ENCODE measurements at places on chromosomes 7 and 10.

- no peak for DNase-seq
These were observed 42.8 kb downstream of the CTTNBP2 start for GRCh38 chr7:117830422-117830954.

GRCh38 chr7:25780904-25781303 is 371.1 kb upstream of the NFE2L3 start:
- DNase-seq, result no peak

DNA sequence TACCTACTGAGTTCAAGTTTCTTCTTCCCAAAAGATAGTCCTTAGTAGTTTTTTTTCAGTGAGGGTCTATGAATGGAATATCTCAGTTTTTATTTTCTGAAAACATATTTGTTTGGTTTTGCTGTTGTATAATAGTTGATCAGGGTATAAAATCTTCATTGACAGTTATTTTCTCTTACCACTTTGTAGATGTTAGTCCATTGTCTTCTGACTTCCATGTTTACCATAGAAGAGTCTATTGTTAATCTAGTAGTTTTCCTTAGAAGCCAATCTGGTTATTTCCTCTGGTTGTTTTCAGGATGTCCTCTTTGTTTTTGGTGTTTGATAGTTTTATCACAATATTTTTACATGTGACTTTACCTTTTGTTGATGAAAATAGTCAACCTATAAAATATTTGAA is 5.5 kb upstream of the ZNF777 start:
- DNase-seq, result no peak

DNA sequence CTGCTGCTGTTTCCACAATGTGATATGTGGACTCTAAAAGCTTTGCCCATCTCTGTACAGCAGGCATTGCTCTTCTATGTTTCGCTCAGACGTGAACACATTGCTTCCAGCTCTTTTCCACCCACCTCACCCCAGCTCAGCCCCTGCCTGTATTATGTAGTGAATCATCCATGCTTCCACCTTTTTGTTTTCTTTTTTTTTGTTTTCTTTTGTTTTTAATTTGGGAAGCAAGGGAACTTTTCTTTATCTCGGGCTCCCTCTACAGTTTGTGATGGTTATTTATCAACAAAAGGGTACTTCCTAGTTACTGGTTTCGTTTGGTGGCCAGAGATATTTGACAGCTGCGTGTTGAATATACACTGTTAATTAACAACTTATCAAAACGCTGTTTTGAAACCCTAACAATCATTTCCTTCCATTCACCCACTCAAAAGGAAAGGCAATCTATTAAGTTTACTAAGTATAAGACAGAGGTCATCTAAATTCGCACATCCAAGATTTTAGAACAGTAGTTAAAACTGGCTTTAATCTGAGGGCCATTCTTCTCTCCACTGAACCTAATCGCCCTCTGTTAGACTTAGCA is 127.9 kb upstream of the STK17A start:
- peak; percentile 20 for DNase-seq

DNA sequence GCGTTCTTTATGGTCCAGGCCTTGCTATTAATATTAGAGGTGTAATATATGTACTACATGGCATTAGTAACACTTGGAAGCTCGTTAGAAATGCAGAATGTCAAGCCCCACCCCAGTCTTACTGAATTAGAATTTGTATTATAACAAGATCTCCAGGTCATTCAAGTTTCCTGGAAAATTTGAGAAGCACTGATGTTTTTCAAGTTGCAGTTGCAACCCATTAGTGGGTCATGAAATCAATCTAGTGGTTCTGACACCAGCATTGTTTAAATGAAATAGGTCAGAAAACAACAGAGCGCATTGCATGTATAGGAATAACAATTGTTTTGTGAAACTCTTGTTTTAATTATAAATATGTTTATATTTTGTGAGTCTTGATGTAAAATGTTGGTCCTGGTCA is 28.8 kb upstream of the MICU1 start:
- DNase-seq, result no peak

DNA sequence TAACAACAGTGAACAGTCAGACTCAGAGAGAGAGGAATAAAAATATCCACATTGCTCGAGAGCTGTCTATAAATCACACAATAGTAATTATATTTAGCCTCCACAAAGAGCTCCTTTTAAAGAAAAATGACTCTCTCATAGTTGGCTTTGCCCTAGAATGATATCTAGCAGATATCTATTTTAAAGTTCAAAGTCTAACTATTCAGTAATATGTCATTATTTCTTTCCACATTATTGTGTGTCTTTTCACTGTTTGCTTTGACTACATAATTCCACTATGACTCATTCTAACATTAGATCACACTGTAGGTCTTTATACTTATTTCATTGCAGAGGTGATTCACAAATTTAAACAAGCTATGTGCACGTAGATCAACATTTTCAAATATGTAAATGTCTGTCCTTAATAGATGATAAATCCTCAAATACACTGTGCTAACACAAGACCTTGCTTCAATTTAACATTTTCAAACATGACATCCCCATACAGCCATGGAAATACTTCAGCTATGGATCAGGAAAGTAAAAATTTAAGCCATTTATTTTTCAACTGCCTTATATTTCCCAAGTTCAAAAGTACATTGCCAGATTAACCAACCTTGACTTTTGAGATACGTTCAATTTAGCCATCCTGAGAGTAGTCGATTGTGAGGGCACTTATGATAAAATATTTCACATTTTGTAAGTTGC is 99.9 kb upstream of the AKR1E2 start:
- peak; percentile 86 for DNase-seq

DNA sequence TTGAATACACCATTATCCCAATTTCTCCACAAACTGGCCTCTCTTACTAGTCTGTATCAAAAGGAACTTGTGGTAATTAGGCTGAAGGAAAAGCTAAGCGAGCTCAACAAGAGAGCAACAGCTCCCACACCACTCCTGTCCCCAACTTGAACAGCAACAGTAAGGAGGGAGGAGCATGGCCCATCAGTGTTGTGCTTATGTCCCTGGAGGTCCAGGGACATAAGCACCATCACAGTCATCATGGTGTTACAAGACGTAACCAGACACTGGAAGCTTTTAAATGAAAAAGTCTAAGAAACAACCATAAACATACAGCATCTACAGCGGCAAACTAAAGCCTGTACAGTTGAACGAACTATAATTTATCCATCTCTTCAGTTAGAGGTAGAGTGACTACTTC is 989 bp downstream of the ERLIN1 start:
- no peak for DNase-seq

GRCh38 chr7:76358481-76359110 is at the start of gene YWHAG:
TSS of gene YWHAG (minus strand) at chr7:76358991. CDS start at chr7:76358808, 183 bp downstream.
- DNase-seq, result no peak
